ENCODE measurements at places on chromosomes 13 and 19. TPM values are rescaled to one million over a fixed set of nuclear protein-coding genes. Genes with fewer than 3 reads are reported as not detected.

The SMIM44 gene
- not detected for total RNA-seq

The PAF1 gene
- 12.5 TPM for total RNA-seq

DNA sequence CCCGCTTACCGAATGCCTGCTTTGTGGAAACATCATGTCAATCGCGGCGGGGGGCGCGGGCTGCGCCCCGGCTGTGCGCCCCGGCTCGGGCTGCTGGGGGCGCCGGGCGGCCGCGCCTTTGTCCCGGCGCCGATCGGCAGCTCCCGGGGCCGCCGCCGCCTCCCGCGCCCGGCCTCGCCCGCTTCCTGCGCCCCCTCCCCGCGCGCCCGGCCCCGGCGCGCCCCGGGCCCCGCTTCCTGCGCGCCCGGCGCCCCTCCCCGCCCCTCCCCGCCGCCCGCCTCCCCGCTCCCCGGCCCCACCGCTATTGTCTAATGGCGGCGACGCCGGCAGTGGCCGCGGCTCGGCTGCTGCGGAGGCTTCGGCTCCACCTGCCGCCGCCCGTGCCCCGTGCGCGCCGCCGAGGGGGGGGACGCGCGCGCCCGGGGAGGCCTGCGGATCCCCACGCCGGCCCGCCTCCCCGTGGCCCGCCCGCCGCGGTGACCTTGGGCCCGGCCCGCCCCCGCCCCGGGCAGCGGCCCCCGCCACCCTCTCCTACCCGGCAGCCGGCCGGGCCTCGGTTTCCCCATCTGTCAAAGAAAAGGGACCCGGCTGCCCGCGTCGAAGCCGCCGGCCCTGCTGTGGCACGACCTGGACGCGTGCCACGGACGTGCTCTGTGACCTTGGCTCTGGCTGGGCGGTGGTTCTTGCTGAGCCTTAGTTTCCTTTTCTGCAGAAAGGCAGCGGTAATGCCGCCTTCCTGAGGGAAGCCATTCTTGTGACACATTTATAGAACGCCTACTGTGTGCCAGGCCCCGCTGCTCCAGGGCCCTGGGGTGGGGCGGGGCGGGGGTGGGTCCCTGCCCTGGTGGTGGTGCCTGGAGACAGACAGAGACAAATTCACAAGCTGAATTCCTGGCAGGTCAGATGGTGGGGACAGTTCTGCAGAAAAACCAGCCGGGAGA is at the start of gene TLE5:
Gene TLE5, minus strand, starts transcription at position 331 of the 941 bp plus-strand sequence. Its CDS starts 295 bp downstream, at position 36.
- DNase-seq = peak; percentile 49

DNA sequence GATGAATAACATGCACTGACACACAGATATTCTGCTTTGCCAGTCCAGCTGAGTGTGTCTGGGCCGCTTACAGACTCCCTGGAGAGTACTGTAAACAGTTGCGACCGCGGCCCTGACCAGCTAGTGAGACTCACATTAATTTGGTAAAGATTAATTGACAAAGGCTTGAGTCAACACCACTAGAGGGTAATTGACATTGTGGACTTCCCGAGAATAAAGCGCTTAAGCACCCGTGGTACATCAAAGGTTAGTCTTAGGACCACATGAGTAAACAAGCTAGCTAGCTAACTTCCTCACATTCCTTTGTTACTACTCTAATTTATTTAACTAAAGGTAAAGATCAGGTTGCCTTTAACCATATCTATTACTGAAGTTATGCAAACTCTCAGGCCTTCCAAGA is 624.4 kb upstream of the ARGLU1 start:
- DNase-seq = no peak

GRCh38 chr19:18167975-18168645 is 5.5 kb upstream of the IFI30 start:
- no peak for DNase-seq
